ENCODE measurements at places on chromosomes 7 and 10.
A peak's percentile ranks its signal among the peaks of the same experiment; 100 is the strongest.

DNA sequence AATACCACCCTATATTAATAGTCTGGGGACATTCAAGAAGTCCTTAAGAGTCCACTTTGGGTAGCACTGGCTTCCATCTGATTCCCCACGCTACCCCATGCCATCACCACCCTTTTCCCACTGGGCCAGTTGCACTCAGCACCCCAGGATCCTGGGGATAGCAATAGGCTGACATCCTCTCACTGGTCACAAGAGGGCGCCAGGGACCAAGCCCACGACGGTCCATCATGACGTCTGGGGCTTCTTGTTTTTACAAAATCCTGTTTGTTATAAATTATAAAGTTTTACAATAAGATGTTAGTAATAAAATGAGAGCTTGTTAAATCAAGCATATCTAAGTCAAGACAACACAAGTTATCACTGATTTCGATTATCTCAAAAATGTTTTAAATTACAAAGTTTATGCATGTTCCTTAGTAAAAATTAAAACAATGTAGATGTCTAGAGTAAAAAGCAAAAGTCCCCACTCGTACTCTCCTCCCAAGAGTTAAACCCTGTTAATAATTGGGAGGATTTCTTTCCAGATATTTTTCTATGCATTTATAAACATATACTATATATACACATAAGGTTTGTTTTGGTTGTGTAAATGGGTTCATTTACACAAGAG is 15.4 kb downstream of the GPNMB start:
- peak; percentile 33 for DNase-seq

- DNase-seq: no peak
Measured at GRCh38 chr10:104351919-104352318, 1.7 kb upstream of the CFAP58 start.

DNA sequence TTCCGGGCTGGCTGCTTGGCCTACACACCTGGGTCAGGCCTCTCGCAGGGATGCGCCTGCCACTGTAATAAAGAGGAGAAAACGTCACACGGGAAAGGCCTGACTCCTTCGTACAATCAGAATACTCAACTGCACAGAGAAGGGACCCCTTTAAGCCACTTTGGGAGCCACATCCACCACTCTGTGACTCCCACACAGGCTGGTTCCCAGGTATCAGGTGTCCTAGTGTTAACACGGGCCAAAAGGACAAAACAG is 5.8 kb upstream of the ZNF736 start:
- DNase-seq: no peak

- peak; percentile 70 for DNase-seq
Measured at GRCh38 chr10:6741541-6741941, 161.5 kb upstream of the PRKCQ start.

GRCh38 chr10:46220187-46220586 is 66.6 kb upstream of the ANTXRL start:
- no peak for DNase-seq

GRCh38 chr10:59037506-59037905 is 138.9 kb upstream of the PHYHIPL start:
- no peak for DNase-seq

DNA sequence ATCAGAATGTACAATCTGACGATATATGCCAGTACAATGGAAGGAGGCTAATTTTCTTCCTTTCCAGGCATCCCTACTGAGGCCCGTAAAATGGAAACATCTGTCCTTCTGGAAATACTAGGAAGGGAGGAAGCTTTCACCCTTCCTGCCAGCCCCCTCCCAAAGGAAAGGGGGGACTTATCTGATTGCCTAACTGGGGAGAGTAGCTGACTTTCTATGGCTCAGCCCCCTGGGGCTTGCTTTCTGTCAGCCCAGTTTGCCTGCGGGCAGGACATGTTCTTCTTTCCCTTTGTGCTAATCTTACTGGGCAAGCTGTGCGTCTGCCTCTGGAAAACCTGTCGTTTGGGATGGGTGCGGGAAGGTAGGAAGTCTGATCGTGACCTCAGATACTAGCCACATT is 508.9 kb downstream of the SUGCT start:
- DNase-seq: no peak

DNA sequence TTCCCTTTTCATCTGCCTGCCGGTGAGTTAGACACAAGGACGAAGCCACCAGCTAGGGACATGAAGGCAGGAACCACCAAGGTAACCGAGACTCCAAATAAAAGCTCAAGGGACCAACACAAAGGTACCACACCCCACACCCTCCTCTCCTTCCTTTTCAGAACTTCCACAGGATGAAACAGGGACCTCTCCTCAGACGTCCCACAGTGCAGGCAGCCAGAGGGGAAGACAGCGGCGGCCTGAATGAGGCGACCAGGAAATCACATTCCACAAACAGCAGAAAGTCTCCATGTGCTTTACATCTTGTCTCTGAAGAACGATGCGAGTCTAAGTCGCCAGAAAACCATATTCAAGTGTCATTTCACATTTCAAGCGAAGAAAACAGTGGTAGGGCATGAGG is 97.8 kb downstream of the DIP2C start:
- DNase-seq: no peak

- DNase-seq: no peak
Measured at GRCh38 chr7:25850735-25851134, 301.3 kb upstream of the NFE2L3 start.

DNA sequence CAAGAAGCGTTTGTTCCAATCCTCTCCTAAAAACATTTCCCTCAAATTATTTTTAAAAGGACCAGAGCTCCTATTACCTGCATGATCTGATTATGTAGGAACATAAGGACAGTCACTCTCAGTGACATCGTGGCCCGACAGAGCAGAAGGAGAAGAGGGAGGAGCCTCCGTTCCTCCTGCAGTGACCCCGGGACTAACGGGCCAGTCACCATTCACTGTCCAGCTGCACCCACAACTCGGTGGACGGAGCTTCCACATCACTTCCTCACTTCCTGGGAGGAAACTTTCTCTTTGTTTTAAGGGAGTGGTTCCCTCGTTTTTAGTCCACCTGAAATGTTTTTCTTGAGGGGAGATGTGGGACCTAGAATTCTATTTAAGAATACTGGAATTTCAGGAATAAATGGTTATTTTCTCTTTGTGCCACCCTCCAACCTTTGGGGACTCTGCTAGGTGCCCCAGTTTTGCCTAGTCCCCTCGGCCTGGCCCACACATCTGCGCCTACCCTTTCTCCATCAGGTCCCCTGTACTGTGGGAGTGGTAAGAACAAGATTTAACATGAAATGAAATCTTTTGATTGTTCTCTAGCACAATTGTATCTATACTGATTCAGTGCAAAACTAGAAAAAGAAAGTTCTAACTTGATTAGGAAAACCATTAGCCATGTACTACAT is 173.5 kb upstream of the RNF32 start:
- DNase-seq: no peak

All from AG04450 (cell line).